EL (cell line): ENCODE measurements at places on chromosomes 2 and 18.

- DNase-seq: peak; percentile 39
Measured at GRCh38 chr2:11073776-11074175, 81.5 kb upstream of the SLC66A3 start.

GRCh38 chr18:275486-275885 is 7.6 kb upstream of the THOC1 start:
- DNase-seq: no peak

DNA sequence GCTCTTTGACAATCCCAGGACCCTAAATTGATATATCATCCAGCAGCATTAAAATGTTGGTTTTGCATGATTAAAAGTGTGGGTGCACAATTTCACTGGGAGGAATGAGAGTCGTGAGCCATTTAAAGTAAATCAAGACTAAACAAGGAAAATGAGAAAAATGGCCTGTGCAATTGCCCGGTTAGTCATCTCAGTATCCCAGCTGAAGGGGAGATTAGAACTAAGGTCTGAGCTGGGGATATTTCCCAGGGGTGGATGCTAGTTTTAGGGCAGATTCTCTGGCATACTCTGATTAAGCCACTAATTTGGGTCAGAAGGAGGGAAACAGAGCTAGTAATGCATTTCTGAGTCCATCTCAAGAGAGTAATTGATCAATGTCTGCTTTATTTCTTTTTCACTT is 177.2 kb downstream of the EN1 start:
- no peak for DNase-seq

- DNase-seq: no peak
Measured at GRCh38 chr2:159933040-159933726, 129.2 kb downstream of the PLA2R1 start.

DNA sequence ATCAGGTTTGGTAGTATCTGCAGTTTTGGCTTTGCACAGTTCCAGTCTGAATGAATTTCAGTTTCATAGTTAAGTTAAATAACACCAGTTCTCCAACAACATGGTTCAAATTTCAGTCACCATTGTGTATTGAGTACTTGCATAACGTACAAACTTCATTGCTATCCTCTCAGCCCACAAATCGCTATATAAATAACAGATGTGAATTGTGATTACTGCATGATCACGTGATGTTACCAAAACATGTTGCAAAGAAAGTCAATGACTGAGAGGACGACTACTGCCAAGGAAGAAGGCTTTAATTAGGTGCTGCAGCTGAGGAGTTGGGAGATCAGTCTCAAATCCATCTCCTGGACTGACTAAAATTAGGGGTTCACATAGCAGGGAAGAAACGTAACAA is 48.2 kb downstream of the COL4A4 start:
- DNase-seq: peak; percentile 9

- DNase-seq: no peak
Measured at GRCh38 chr18:77248873-77249568, 627 bp upstream of the GALR1 start.

GRCh38 chr18:46461993-46462392 is 195.0 kb downstream of the LOXHD1 start:
- DNase-seq: no peak

GRCh38 chr2:84425310-84425709 is 33.8 kb downstream of the SUCLG1 start:
- no peak for DNase-seq

- DNase-seq: no peak
Measured at GRCh38 chr2:208297961-208298360, 31.9 kb downstream of the PIKFYVE start.

- peak; percentile 76 for DNase-seq
Measured at GRCh38 chr2:20184067-20184938, 40.6 kb downstream of the SDC1 start.

DNA sequence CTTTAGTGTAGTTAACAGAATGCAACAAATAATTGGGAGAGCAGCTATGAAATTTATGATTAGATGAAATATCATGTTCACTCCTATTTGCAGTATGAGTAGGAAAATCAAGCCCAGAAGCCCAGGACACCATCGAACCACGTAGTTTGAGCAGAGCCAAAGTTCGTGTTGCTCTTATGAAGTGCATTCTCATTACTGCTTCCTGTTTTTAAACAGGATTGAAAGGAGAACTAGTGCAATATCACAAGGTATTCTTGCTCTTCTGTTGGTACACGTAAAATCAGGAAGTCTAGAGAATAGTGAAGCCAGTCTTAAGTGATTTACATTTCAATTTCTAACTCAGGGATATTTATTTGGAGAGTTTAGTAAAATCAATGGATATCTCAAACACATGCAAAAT is 21.1 kb downstream of the ARHGAP15 start:
- no peak for DNase-seq

GRCh38 chr2:111703759-111704158 is 180.2 kb downstream of the ANAPC1 start:
- no peak for DNase-seq

- peak; percentile 83 for DNase-seq
Measured at GRCh38 chr2:12884713-12885282, 168.1 kb downstream of the TRIB2 start.

DNA sequence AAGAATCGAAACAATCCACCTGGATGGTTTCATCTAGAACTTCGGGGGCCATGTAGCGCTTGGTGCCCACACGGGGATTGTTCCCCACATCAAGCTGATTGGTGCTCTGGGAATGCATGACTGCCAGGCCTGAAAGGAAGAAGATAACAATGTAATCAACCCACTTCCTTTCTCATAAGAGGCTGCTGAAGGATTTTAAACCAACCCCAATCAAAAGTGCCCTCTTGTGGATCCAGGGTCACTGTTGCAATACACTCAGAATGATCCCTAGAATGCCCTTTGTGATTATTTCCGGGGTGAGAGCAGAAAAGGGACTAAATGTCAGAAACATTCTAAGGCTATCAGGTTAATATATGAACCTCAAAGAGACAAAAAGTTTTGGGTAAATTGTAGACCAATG is 115.2 kb downstream of the ACVR1 start:
- no peak for DNase-seq

GRCh38 chr2:143078104-143078503 is 51.1 kb upstream of the ARHGAP15 start:
- DNase-seq: no peak

GRCh38 chr2:17584689-17585088 is 44.2 kb downstream of the VSNL1 start:
- DNase-seq: no peak

GRCh38 chr2:11697103-11697871 is 27.3 kb upstream of the NTSR2 start:
- peak; percentile 97 for DNase-seq

DNA sequence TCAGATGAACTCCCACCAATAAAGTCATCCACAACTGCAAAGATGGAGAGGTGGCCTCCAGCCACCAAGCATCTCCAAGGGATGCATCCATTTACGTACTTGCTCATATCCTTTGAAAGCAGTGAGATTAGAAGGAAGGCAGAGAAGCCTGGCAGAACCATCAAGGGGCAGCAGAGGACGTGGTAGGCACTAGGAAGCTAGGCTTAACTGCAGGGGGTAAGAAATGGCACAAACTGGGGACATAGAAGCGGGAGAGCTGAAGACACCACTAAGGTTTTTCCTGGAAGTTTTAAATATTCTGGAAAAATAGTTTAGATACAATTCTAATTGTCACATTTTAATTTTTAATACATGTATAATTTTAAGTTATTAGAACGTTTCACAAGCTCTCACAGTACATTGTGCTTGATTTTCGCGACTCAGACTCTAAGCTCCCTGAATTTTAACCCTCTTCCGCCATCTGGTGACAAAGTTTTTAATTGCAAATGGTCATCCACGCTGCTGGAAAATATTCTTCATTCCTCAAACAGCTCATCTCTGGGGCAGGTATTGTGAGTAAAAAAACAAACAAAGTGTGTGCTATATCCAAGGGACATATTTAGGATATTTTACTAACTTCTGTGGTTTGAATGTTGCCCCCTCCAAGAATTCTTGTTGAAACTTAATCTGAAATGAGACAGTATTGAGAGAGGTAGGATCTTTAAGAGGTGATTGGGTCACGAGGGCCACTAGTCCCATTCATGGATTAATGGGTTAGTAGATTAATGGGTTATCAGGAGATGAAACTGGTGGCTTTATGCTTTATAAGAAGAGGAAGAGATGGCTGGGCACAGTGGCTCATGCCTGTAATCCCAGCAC is 1.6 kb upstream of the PSTPIP2 start:
- peak; percentile 75 for DNase-seq

- peak; percentile 45 for DNase-seq
Measured at GRCh38 chr18:63591725-63592124, 4.6 kb downstream of the SERPINB13 start.

DNA sequence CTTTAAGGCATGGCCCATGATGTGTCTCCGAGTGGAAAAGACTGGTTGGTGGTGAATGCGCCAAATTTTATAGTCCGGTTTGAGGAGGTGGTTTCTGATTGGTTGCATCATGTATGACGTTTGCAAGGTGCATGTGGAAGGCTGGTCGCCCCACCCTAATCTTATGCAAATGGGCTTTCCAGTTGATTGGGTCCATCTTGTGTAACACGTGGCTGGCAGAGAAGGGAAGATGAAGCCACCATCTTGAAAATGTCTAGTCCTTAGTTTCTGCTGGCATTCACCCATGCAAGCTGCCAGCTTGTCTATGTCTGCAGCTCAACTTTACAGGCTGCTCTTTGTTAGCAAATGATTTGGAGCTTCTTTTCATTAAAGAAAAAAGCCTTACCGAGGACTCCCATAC is 132.2 kb downstream of the PIK3C3 start:
- no peak for DNase-seq

- no peak for DNase-seq
Measured at GRCh38 chr2:119276864-119277263, 53.2 kb downstream of the STEAP3 start.

GRCh38 chr18:29248805-29249204 is 1071.9 kb upstream of the CDH2 start:
- no peak for DNase-seq

GRCh38 chr2:15269043-15269442 is 292.1 kb downstream of the NBAS start:
- DNase-seq: no peak

DNA sequence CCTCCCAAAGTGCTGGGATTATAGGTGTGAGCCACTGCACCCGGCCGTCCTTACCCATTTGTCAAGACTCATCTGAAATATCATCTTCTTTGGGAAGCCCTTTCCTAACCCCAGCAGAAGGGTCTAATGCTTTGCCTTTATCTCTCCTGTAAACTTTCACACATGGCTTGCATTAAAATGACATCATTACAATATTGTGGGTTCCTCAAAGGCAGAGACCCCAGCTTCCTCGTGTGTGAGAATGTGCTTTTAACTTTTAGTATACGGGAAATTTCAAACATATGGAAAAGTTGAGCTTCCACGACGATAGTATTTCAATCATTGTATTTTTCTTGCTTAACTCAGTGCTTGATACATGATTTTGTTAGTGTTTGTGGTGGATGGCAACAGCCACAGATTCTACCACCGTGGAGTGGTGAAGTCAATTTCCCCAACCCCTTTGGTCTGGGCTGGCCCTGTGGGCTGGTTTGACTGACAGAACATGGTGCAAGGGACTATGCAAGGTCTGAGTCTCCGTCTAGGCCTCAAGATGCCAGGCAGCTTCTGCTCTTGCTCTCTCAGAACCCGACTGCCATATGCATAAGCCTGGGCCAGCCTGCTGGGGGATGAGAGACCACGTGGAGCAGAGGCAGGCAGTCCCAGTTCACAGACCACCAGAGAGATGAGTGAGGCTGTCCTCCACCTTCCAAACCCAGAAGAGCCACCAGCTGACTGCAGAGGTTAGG is 39.9 kb downstream of the NGEF start:
- DNase-seq: no peak

DNA sequence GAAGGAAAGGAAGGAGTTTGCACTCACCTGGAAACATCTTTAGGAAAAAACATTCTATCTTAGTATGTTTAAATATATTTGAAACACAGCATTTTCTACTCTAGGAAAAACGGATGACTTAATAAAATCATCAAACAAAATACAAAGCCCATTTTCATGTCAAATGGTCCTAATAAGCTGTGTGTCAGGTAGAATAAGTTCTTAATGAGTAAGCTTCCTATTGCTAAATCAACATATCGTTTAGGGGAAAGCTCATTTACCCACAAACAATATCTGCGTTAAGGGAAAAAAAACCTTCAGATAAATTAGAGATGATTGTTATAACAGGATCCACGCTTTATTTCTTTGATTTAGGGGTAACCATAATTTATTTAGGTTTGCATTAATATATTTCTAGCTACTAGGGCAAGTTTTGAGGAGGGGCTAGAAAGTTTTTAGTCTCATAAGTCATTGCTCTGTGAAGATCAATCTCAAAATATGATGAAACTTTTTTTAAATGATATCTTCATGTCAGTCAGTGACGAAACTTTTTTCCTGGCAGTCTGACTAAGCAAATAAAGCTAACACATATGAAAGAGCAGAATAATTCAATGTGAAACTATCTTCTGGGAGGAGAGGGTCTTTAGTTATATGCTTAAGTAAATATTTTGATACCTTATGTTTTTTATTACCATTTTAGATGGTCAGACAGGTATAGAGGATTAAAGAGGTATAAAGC is 147.1 kb downstream of the WDSUB1 start:
- peak; percentile 30 for DNase-seq

- peak; percentile 84 for DNase-seq
Measured at GRCh38 chr2:11155381-11156035, at the start of gene SLC66A3. TSS of gene SLC66A3 (plus strand) at chr2:11155467. CDS start at chr2:11155547, 80 bp downstream.

- DNase-seq: no peak
Measured at GRCh38 chr2:8329660-8330622, 351.9 kb upstream of the ID2 start.

DNA sequence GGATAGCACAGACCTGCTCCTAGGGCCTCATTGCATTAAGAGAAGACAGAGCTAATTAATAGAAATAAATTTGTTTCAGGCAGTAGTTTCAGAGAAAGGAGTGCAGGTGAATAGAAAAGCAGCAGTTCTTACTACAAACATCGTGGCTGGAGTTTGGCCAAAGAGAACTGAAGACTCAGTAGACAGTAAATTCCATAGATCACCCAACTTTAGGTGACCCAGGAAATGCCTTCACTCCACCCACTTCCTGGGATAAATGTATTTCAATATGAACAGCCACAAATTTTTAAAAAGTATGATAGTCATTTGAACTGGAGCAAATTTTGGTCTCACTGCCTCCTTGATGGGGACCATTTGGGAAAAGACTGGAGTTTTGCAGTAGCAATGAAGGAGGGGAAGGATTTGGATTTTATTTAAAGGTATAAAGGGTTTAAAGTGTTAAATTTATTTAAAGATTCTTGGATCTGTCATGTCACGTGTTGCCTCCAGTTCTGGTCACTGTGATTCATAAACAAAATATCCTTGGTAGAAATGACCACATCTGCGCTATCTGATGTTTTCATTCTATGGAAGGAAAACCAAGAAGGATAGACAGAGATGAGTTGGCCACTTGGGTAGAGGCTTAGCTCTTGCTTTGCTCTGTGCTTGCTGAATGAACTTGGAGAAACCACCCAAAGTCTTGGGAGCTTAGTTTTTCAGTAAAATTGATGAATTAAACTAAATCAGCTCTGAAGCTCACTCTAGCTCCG is 390.2 kb downstream of the THSD7B start:
- peak; percentile 73 for DNase-seq

- DNase-seq: peak; percentile 41
Measured at GRCh38 chr18:59672235-59672711, 24.9 kb downstream of the CCBE1 start.

- no peak for DNase-seq
Measured at GRCh38 chr2:133968446-133968845, 285.4 kb upstream of the MGAT5 start.
